ENCODE measurements at places on chromosomes 1 and 21. TPM values are rescaled to one million over a fixed set of nuclear protein-coding genes. Genes with fewer than 3 reads are reported as not detected.

MPZ gene
- total RNA-seq, result 1.8 TPM

NGF gene
- total RNA-seq, result 7.2 TPM

KRTAP19-3 gene
- total RNA-seq, result not detected

TDRD10 gene
- 0.54 TPM for total RNA-seq

IFI44L gene
- total RNA-seq, result 4.8 TPM

ARHGEF16 gene
- total RNA-seq, result 0.11 TPM

TRIM62 gene
- 1.7 TPM for total RNA-seq

ALX3 gene
- not detected for total RNA-seq

NR0B2 gene
- not detected for total RNA-seq

SPRR3 gene
- not detected for total RNA-seq

KCNE2 gene
- not detected for total RNA-seq

FYB2 gene
- not detected for total RNA-seq

S100A14 gene
- not detected for total RNA-seq

NMNAT2 gene
- total RNA-seq, result 0.11 TPM

UQCRHL gene
- 1.6 TPM for total RNA-seq

NPHS2 gene
- total RNA-seq, result not detected

TDRKH gene
- total RNA-seq, result 3.2 TPM

C1orf167 gene
- total RNA-seq, result 0.52 TPM

LAD1 gene
- not detected for total RNA-seq

KRTAP6-2 gene
- not detected for total RNA-seq

Data from articular chondrocyte of knee joint (primary cell).